ENCODE measurements at places on chromosomes 1 and 21. TPM values are rescaled to one million over a fixed set of nuclear protein-coding genes. Genes with fewer than 3 reads are reported as not detected.

DNA sequence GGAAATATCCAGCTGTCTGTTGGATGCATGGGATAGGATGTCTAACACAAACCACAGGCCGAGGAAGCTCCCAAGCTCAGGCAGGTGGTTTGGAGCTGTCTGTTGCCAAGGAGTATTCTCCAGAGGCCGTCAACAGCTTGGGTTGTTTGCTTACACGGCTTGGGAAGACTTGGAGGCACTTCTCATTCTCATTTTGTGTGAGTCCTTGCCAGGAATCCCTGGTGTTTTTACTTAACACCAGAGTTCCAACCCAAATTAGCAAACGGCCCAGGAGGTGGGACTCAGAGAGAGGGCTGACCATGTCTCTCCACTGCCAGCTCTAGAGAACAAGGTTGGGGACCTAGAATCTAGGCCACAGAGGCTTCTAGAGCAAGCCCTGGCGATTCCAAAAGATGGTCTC, 72.7 kb upstream of the FAM20B start:
- no peak overlapping the region for H3K27ac ChIP-seq
- no peak overlapping the region for H3K4me3 ChIP-seq
- no peak for DNase-seq
- H3K27me3 ChIP-seq: no peaks in the 10 kb centered on the region
- no peaks in the 10 kb centered on the region for H3K36me3 ChIP-seq
- H3K4me1 ChIP-seq: no peaks in the 10 kb centered on the region

DNA sequence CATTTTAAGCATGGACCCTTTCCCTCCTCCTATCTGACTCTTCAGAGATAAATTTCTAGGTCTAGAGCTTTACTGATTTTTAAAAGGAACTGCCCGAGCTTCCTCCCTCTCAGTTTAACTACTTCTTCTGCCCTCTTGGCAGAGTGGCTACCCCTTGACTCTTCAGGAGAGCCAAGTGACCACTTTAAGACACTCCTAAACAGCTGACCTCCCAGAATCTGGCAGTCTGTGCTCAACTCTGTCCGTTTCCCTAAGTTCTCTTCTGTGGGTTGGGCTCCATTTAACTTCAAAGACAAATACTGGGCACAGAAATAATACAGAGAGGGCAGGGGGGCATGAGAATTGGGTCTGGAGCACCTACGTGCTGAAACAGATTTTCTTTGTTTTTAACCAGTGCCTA, 196.3 kb upstream of the FOXD3 start:
- no peaks in the 10 kb centered on the region for H3K36me3 ChIP-seq
- H3K27me3 ChIP-seq: no peaks in the 10 kb centered on the region
- H3K4me1 ChIP-seq: no peaks in the 10 kb centered on the region
- H3K27ac ChIP-seq: no peak overlapping the region
- no peak overlapping the region for H3K4me3 ChIP-seq
- DNase-seq: no peak

DNA sequence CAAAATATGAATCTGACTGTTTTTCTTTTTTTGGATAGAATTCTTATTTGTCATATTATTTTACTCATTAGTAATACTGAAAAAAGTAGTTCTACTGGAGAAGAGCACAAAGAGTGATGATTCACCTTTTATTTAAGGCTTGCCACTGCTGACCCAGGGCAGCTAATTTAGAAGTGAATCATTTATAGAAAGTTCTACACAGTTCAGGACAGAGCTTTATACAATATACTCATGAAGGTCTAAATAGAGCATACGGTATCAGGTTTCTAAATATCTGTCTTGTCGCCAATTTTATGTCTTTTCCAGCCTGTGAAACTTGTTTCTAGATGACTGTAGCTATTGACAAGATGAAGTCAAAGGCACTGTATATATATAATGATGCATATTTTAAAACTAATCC, 25.0 kb downstream of the GIPC2 start:
- H3K4me1 ChIP-seq: no peaks in the 10 kb centered on the region
- H3K4me3 ChIP-seq: no peak overlapping the region
- DNase-seq: no peak

- DNase-seq: no peak
- H3K4me1 ChIP-seq: no peaks in the 10 kb centered on the region
- H3K36me3 ChIP-seq: no peaks in the 10 kb centered on the region
- H3K4me3 ChIP-seq: no peak overlapping the region
These were observed 97.8 kb downstream of the PCP4 start for GRCh38 chr21:39965026-39965425.

GRCh38 chr1:54069791-54070170, 16.4 kb downstream of the TCEANC2 start:
- no peak overlapping the region for H3K27ac ChIP-seq
- no peaks in the 10 kb centered on the region for H3K27me3 ChIP-seq
- no peaks in the 10 kb centered on the region for H3K36me3 ChIP-seq
- no peak for DNase-seq
- H3K4me3 ChIP-seq: no peak overlapping the region
- no peaks in the 10 kb centered on the region for H3K4me1 ChIP-seq

GRCh38 chr1:218164111-218164929, 120.8 kb upstream of the RRP15 start:
- DNase-seq: peak; percentile 42
- H3K27ac ChIP-seq: no peak overlapping the region
- peak overlapping the region; percentile 39 for H3K4me3 ChIP-seq
- H3K36me3 ChIP-seq: no peaks in the 10 kb centered on the region

DNA sequence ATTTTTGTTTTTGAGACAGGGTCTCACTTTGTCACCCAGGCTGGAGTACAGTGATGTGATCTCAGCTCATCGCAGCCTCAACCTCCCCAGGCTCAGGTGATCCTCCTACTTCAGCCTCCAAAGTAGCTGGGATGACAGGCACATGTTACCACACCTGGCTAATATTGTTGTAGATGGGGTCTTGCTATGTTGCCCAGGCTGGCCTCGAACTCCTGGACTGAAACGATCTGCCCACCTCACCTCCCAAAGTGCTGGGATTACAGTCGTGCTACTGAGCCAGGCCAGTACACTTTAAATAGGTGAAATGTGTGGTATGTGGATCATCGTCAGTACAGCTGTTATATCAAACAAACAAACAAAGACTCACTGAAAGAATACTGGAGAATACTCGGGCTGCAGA, 35.0 kb upstream of the GPR153 start:
- no peak for DNase-seq
- H3K4me3 ChIP-seq: no peak overlapping the region
- no peaks in the 10 kb centered on the region for H3K4me1 ChIP-seq

DNA sequence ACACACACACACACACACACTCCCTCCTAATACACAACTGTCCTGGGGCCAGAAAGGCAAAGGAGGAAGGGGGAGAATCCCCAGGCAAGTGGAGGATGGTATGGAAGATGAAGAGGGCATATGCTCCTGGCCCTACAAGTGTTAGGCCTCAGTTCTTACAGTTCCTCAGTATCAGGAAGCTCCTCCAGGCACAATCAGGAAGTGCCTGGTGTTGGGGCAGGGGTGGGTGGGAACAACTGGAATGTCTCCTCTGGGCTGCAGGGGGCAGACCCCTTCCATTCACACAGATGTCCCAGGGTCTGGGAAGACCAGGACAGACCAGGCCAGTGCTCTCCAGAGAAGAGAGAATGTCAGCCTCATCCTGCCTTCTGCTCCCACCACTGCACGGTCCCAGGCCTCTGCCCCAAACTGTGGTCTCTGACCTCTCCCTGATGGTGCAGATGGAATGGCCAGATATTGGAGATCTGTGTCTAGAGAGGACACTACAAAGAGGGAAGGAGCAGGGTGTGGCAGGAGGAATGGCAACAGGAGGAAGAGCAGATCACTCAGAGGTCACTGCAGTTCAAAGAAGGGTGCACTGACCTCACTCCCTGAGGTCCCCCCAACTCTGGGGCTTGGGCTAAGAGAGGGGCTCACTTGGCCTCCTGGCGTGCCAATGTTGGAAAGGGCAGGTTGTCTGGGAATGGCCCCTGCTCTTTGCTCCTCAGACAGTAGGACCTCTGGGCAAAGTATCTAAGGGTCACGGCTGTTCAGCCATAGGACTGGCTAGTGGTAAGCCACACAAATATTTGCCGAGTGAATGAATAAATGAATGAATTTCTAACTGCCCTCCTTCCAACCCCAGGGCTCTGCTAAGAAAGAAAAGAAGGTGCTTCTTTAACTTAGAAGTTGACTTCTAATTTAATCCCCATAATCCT, 2.5 kb upstream of the DENND2D start:
- H3K4me3 ChIP-seq: peak overlapping the region; percentile 77
- peak; percentile 34 for DNase-seq
- H3K4me1 ChIP-seq: peaks cover 23% of the 10 kb centered on the region

GRCh38 chr1:23576338-23577055, 17.2 kb upstream of the ID3 start:
- H3K4me1 ChIP-seq: no peaks in the 10 kb centered on the region
- H3K27ac ChIP-seq: peak overlapping the region; percentile 59
- DNase-seq: no peak
- no peak overlapping the region for H3K4me3 ChIP-seq

- no peak overlapping the region for H3K4me3 ChIP-seq
- no peak for DNase-seq
These were observed 8.9 kb upstream of the LCE5A start for GRCh38 chr1:152501704-152502103.

GRCh38 chr1:245493029-245493428, 338.2 kb downstream of the KIF26B start:
- H3K4me3 ChIP-seq: no peak overlapping the region
- H3K36me3 ChIP-seq: no peaks in the 10 kb centered on the region
- no peaks in the 10 kb centered on the region for H3K27me3 ChIP-seq
- no peaks in the 10 kb centered on the region for H3K4me1 ChIP-seq
- no peak overlapping the region for H3K27ac ChIP-seq

DNA sequence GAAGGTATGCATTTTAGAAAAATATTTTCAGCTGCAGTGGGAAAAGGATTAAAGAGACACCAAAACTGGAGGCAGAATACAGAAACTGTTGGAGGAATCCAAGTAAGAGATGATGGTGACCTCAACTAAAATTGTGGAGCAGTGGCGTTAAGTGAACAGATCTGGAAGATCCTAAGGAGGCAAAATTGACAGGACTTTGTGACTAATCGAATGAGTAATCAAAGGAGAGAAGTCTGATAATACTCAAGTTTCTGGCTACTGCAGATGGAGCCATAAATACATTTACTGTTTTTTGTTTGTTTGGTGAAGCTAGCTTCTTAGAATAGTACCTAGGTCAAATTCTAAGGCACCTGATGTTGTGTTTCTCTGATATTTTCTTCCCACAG, 3.1 kb downstream of the CTBS start:
- DNase-seq: no peak
- no peaks in the 10 kb centered on the region for H3K27me3 ChIP-seq
- H3K4me1 ChIP-seq: no peaks in the 10 kb centered on the region

- H3K36me3 ChIP-seq: no peaks in the 10 kb centered on the region
- H3K27me3 ChIP-seq: no peaks in the 10 kb centered on the region
- no peak for DNase-seq
- H3K4me1 ChIP-seq: no peaks in the 10 kb centered on the region
These were observed 97.2 kb downstream of the TBX15 start for GRCh38 chr1:118890851-118891384.

DNA sequence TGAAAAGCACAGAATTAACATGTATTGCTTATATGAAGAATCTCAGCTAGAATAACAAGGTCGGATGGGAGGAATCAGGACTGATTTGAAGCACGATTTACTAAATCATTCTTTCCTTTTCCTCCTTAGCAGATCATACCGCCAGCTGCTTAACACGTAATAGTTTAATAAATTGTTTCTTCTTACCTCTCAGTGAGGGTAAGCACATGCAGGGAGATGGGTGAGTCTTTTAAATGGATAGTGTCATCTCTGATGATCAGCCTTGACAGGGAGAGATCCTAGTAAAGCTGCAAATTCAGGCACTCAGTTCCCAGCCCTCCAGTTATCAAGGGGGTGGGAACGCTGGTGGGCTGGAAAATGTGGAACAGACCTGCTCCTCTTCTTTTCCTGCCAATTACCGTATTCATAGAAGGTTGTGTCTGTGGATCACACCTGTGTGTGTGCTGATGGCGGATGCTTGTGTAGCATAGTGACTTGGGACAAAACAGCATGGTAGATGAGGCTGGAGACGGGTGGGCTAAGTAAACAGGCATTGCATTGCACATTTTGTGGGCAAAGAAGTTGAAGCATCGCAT, 30.7 kb downstream of the NTPCR start:
- H3K4me3 ChIP-seq: no peak overlapping the region
- H3K27ac ChIP-seq: no peak overlapping the region
- no peak for DNase-seq
- no peaks in the 10 kb centered on the region for H3K27me3 ChIP-seq
- H3K4me1 ChIP-seq: no peaks in the 10 kb centered on the region
- no peaks in the 10 kb centered on the region for H3K36me3 ChIP-seq

DNA sequence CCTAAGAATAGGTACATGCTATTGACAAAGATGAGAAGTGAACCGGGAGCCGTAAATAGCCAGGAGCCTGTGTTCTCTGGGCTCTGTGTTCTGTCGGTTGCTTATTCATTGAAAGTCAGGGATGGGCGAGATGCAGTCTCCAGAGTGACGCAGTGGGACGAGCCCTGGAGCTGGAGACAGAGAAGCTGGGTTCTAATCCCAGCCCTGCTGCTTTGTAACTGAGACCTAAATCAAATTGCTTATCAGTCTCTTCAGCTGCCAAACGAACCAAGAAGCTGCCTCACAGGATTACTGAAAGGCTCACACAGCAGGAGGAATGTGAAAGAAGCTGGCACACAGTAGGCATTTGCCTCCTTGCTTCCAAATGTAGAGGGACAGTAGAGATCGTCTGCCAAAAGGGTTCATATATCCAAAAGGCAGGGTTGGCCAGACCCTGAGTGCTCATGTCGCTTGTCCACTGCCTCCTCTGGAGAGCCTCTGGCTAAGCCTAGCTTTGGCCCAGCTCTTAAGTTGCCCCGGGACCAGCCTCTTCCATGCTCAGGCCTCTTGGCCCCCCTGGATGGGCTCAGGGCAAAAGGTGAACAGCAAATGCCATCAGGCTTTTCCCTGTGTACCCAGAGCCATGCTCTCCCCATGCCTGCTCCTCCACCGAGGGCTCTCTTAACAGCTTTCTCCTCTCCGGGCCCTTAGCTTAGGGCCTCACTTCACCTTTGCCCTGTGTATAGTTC, 134.2 kb upstream of the IPO9 start:
- no peaks in the 10 kb centered on the region for H3K36me3 ChIP-seq
- H3K27me3 ChIP-seq: no peaks in the 10 kb centered on the region
- H3K4me1 ChIP-seq: peaks cover 10% of the 10 kb centered on the region
- no peak overlapping the region for H3K27ac ChIP-seq
- DNase-seq: no peak
- no peak overlapping the region for H3K4me3 ChIP-seq

DNA sequence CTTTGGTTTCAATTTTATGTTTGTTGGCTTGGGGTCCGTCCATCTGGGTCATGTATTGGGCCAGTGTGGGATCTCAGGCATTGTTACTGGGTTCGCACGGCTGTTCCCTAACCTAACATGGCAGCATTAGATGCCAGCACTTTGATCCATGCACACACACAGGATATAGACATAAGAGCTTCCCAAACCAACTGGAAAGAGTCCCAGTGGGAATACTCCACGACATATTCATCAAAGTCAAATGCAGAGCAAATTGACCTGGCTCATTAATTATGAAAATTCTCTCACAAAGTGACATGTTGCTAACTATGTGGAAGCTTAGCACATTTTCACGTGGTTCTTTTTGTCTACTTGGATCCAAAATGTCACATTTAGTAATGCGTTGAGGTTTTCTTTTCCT, 130.4 kb downstream of the SETD4 start:
- H3K4me1 ChIP-seq: peaks cover 8% of the 10 kb centered on the region
- H3K27me3 ChIP-seq: no peaks in the 10 kb centered on the region
- no peak overlapping the region for H3K4me3 ChIP-seq
- no peaks in the 10 kb centered on the region for H3K36me3 ChIP-seq

LEMD1 gene
- 0.77 TPM for total RNA-seq

B3GALNT2 gene
- total RNA-seq: 17.7 TPM

STXBP3 gene
- total RNA-seq: 43.5 TPM

ARHGEF16 gene
- 90.2 TPM for total RNA-seq

SLC37A1 gene
- total RNA-seq: 98.5 TPM

Data from colonic mucosa (tissue), 4 donors.